ENCODE measurements at places on chromosomes 11 and 22.

DNA sequence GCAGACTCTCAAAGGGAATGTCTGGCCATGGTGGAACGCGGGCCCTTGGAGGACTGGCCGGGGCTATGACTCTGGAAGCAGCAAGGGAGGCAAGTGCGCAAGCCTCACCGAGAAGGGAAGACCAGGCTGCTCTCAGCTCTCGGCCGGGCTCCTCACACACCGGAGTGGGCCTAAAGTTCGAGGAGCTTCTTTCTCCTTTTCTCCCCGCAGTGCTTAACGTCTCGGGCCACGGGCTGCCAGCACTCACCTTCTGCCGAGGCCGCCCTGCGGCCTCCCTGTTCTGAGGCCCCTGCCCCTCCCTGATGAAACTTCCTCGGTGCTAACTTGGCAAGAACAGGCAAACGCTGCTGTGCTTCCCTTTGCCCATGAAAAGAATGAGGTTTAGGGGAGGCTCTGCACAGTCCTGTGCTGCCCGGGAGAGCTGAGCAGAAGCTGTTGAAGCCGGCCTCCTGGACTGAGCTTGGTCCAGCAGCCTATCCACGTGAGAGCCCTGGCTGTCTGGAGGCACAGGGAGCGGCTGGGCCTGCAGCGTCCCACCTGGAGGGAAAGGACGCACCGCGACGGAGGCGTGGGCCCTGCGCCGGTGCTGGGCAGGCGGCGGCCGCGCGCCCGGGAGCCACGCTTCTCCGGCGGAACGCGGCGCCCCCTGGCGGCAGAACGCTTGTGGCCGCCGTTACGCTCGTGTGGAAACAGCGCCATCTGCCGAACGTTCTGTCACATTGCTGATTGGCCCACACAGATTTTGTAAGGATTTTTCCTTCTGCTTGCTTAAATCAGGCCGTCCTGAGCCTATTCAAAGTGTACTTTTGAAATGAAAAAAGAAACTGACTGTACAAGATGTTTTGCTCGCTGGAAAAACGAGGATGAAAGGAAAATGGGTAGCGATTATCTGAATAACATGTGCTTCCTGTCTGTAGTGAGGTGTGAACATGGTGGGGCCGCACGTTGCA, 65.0 kb upstream of the TMEM45B start:
- DNase-seq, result no peak

GRCh38 chr11:7651140-7651551, 22.2 kb downstream of the CYB5R2 start:
- DNase-seq, result no peak

DNA sequence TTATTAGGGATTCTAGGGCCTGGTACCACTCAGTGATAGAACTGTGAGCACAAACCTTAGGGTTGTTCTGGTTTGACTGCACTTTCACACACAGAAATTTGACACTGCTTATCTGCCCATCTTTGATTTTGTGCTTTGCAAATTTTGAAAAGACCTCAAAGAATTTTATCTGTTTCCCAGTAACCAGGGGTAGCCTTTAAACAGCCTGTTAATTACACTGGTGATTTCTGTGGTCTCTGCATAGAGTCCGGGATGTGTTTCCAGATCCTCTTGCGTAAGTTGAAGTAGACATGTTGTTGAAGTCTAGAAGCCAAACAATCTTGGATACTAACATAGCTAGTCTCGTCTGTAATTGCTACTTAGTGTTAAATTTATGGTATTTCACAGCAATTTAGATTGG, 75.3 kb downstream of the C22orf31 start:
- no peak for DNase-seq

- no peak for DNase-seq
These were observed 94.1 kb downstream of the DBX1 start for GRCh38 chr11:20066013-20066782.

DNA sequence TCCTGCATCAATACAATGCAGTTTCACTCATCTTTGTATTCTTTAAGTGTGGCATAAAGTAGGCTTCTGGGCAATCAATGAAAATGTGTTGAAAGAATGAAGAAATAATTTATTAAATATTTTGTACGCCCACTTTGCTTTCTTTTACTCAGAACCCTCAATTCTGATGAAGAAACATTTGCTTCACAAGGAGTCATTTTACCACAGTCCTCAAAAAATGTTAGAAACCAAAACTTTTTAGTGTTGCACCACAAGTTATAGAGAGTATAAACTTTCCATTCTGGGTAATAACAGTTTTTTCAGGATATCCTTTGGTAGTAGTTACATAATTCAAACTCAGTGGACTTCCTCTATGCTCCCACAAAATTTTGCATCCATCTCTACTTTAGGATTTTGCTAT, 360.5 kb downstream of the DLG2 start:
- no peak for DNase-seq

GRCh38 chr11:114168691-114169090, 109.2 kb downstream of the ZBTB16 start:
- DNase-seq, result no peak

DNA sequence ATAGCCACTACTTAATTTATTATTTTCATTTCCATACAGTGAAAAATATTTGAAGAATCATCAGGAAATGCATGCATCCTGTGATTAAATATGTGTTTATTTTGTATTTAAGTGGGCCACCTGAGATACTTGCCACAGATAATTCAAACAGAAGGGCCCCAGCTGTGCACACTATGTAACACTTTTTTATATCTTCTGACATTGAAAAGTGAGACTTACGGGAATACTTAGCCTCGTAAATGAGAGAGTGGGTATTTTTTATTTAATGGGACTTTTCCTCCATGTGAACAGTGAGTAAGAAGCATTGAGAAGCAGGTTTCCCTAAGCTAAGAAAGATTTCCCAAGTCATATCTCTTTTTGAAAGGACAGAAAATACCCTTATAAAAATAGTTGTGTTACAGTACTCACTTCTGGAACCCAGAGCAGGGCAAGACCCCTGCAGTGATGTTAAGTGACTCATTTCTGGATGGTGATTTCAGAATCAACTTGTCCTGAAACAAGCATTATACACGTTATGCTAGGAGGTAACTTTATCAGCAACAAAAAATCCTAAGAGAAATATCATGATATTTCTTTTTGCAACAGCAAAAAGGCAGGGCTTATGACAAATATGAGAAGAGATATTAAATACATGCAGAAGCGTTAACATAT, 478.1 kb upstream of the CHORDC1 start:
- DNase-seq, result no peak

DNA sequence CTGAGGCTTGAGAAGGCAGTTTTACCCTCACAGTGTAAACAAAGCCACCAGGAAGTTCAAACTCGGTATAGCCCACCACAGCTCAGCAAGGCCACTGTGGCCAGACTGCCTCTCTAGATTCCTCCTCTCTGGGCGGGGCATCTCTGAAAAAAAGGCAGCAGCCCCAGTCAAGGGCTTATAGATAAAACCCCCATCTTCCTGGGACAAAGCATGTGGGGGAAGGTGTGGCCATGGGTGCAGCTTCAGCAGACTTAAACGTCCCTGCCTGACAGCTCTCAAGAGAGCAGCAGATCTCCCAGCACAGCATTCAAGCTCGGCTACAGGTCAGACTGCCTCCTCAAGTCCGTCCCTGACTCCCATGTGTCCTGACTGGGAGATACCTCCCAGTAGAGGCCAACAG, 69.7 kb downstream of the TTC28 start:
- no peak for DNase-seq

- no peak for DNase-seq
These were observed 41.5 kb downstream of the RNF141 start for GRCh38 chr11:10499452-10499851.

DNA sequence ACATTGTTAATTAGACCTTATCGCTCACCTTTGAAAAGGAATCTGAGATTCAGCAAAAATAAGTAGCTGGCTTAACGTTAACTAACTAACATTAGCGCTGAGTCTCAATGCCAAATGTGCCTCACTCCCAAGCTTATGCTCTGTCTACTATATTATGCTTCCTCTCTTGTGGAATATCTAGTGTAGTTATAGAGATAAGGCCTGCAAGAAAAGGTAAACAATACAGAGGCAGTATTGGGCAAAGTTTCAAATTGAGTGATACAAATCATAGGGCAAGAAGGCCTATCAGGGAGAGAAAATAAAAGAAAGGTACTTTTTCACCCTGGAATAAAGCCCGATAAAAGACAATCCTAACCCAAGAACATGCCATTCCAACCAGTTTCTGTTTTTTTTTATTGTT, 61.6 kb upstream of the SLC17A6 start:
- DNase-seq, result no peak
